ENCODE measurements at places on chromosomes 11 and 22. TPM values are rescaled to one million over a fixed set of nuclear protein-coding genes. Genes with fewer than 3 reads are reported as not detected.

The SMC1B gene
- polyA plus RNA-seq = not detected

The PGGHG gene
- polyA plus RNA-seq = 11.2 TPM

The TRIM48 gene
- polyA plus RNA-seq = not detected

The BEST1 gene
- polyA plus RNA-seq = 0.43 TPM

DNA sequence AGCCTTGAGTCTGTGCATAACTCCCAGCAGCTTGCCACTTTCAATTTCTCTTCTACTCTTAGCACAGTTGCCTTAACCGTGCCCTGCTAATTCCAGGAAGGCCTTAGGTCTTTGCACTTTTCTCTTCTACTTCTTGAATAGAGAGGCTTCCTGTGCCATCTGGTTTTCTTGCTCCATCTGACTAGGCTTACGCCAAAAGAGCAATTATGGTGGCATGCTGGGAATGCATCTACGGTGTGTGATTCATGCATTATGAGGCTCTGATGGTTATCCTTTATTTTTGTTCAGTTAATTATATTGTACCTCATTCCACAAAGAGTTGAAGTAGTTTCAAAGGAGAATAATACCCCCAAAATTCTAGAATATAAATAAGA, 29.4 kb downstream of the SIK2 start:
- no peak overlapping the region for H3K4me3 ChIP-seq
- peaks cover 4% of the 10 kb centered on the region for H3K36me3 ChIP-seq
- H3K27ac ChIP-seq = no peak overlapping the region
- DNase-seq = no peak
- no peaks in the 10 kb centered on the region for H3K27me3 ChIP-seq

GRCh38 chr11:25876456-25876965, 455.4 kb upstream of the ANO3 start:
- H3K36me3 ChIP-seq = no peaks in the 10 kb centered on the region
- no peak overlapping the region for H3K27ac ChIP-seq
- H3K27me3 ChIP-seq = no peaks in the 10 kb centered on the region
- DNase-seq = no peak
- no peak overlapping the region for H3K4me3 ChIP-seq

- peaks cover 19% of the 10 kb centered on the region for H3K27me3 ChIP-seq
- H3K4me3 ChIP-seq = no peak overlapping the region
- H3K4me1 ChIP-seq = no peaks in the 10 kb centered on the region
- H3K36me3 ChIP-seq = no peaks in the 10 kb centered on the region
- H3K27ac ChIP-seq = no peak overlapping the region
Measured at GRCh38 chr22:47851586-47851985, 1089.1 kb downstream of the TBC1D22A start.

Data from naive thymus-derived CD8-positive, alpha-beta T cell (primary cell).